ENCODE measurements at places on chromosomes 16 and 17.

DNA sequence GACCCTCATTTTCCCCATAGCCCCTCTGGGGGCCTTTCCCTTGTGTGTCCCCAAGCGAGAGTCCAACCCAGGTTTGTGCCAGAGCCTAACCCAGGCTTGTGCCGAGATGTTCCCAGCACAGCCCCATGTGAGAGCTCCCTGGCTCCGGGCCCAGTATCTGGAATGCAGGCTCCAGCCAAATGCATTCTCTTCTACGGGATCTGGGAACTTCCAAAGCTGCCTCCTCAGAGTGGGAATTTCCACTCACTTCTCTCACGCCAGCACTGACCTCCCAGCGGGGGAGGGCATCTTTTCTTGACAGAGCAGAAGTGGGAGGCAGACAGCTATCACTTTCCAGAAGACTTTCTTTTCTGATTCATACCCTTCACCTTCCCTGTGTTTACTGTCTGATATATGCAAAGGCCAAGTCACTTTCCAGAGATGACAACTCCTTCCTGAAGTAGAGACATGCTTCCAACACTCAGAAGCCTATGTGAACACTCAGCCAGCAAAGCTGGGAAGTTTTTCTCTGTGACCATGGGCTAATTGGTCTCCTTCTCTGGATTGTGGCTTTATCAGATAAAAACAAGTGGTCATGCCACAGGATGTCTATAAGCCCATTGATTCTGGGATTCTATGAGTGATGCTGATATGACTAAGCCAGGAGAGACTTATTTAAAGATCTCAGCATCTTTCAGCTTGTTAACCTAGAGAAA is 2.5 kb upstream of the CCL2 start:
- peak; percentile 63 for DNase-seq

DNA sequence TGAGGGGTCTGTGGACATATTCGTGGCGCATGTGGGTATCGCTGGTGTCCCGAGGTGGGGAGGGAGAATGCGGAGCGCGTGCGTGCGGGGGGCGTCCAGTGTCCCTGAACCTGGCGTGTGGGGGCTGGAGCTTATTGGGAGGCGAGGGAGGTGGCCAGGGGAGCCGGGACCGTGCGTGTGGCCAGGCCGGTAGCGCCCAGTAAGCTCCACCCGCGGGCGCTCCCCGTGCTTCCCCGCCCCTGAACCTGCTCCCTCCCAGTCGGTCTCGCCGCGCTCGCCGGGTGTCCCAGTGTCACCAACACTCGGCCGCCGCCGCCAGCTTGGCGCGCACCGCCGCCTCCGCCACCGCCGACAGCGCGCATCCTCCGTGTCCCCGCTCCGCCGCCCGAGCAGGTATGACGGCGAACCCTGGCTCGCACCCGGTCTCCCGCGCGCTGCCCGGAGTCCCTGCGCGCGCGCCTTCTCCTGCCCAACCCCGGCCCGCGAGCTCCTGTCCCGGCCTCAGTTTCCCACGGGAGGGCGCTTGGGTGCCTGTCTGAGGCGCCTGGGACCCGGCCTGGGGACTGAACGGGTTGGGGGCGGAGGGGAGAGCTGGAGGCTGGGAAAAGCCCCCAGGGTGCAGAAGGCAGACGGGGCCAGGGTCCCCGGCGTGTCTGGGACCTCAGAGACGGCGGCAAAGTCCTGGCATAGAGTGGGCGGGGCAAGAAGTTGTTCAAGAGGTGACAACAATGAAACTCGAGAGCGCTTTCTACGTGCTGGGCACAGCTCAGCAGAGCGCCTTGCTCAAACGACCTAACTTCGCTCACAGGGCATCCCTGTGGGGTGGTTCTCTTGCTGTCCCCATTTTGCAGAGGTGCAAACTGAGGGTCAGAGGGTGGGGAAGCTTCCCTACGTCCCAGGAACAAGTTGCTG is at the start of gene SCNN1B:
TSS of gene SCNN1B (plus strand) at position 258 of the 912 bp plus-strand sequence. CDS start 46,298 bp downstream, outside the sequence.
- no peak for DNase-seq

- DNase-seq, result no peak
These were observed 48.4 kb upstream of the RCVRN start for GRCh38 chr17:9953492-9953891.

GRCh38 chr17:7133424-7133823 is 18.8 kb upstream of the ASGR2 start:
- DNase-seq, result no peak

DNA sequence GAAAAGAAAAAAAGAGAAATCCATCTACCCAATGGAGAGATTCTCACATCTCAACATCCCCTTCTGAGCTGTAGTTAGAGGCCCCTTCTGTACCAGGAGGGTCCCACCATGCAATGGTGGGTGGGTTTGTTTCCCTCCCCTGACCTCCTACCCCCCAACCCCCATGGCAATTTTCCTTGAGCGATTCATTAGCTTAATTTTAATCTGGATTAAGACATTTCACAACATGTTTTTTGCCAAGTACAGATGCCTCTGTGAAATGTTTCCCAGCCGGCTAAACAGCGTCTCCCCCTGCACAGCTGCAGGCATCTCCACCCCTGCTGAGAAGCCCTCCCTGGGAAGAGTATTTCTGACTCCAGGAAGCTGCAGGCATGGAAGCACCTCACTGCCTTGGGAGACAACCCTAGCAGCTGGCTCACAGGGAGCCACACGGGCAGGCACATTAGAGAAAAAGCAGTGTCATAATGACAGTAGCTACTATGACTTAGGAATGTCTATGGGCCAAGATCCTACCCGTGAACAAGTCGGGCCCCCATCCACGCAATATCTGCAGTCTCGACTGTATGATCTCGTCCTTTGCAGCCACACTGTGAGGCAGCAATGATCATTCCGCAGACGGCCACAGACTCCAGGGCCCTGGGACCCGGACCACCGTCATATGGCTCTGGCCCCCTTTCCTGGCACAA is 117.3 kb downstream of the ADCY9 start:
- DNase-seq, result no peak

All from midbrain (tissue), 1 donor.